SK-N-SH (cell line): ENCODE measurements at places on chromosomes 16 and 17. TPM values are rescaled to one million over a fixed set of nuclear protein-coding genes. Genes with fewer than 3 reads are reported as not detected.

- no peak for DNase-seq
These were observed 757 bp downstream of the FMNL1 start for GRCh38 chr17:45222289-45222995.

The SYCE1L gene
- polyA plus RNA-seq: 1.4 and 3.5 TPM in 2 replicates

- DNase-seq: peak; percentile 90
These were observed 219.3 kb upstream of the GSE1 start for GRCh38 chr16:85393674-85394451.

GRCh38 chr16:23826528-23827045, 9.2 kb upstream of the PRKCB start:
- no peak for DNase-seq

- peak; percentile 99 for DNase-seq
These were observed 457 bp downstream of the CHTF8 start for GRCh38 chr16:69131839-69132423.

The WFDC1 gene
- polyA plus RNA-seq: 0.03 and 0.23 TPM in 2 replicates

DNA sequence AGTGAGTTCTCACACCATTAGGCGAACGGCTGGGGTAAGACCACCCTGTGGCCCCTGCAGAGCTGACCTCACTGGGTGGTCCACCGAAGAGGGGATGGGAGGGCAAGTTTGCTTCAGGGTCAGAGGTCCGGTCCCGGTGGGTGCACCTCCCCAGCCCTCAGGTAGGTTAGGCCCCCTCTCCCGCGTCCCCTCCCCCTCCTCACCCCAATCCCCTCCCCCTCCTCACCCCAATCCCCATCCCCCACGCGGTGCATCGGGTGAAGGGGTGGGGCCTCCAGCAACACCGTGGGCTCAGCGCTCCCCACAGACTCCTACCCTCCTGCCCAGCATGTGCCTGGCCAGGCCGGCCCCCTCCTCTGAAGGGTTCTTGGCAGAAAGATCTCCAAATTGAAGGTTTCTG, 13.4 kb downstream of the MCRIP1 start:
- DNase-seq: no peak

The RAB26 gene
- 14.3 and 19.5 TPM in 2 replicates for polyA plus RNA-seq

GRCh38 chr17:57889892-57890856, 40.3 kb upstream of the MRPS23 start:
- peak; percentile 66 for DNase-seq

The MYH13 gene
- polyA plus RNA-seq: not detected in 2 replicates

The TVP23A gene
- 0.24 and 0.35 TPM in 2 replicates for polyA plus RNA-seq

DNA sequence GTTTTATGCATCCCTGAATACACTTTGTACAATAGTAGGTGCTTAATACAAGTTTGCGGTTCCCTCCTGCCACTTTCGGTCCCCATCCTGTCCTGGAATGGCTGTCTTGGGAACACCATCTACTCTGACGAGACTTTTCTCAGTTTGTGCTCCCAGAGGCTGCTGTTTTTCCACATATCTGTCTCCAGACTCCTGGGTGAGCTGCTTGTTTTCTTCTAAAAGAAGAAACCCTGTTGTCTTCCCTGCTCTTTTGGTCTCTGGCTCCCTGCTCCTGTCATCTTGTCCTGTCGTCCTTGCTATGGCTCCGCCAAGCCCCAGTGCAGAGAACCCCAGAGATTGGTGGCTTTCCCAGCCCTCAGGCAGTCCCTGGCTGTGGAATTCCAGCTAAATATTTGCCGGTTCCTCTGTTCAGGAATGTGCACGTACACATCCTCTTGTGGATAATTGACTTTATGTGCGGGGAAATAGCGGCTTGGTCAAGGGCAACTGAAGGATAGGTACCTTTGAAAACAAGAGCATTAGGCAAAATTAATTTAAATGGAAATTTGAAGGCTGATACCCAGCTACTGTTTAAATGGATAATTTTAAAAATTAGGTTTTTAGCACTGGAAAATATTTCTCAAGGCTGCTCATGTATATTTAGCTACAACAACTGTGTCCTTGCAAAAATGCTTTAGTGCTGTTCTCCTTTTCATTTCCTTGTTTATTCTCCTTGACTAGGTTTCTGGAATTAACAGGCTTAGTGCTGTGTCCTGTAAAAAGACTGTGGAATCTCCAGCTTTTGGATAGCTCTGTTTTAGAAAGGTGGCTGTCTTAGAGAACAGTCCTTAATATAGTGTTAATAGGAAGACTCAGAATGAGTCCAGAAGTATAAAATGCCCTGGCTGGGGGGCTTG, 50.2 kb upstream of the SLC12A3 start:
- DNase-seq: no peak

GRCh38 chr16:57316390-57317017, 32.0 kb upstream of the PLLP start:
- DNase-seq: no peak

The CDYL2 gene
- polyA plus RNA-seq: 0.03 and 0.05 TPM in 2 replicates

GRCh38 chr16:63749276-63749675, 1372.6 kb downstream of the CDH11 start:
- DNase-seq: no peak

The SOX15 gene
- 1.3 TPM in 2 replicates for polyA plus RNA-seq

- no peak for DNase-seq
These were observed 17.3 kb upstream of the WSCD1 start for GRCh38 chr17:6052926-6053325.

The CD68 gene
- polyA plus RNA-seq: 34.6 and 62.4 TPM in 2 replicates

The KRTAP9-4 gene
- polyA plus RNA-seq: not detected in 2 replicates

- no peak for DNase-seq
These were observed 70.0 kb upstream of the NKD1 start for GRCh38 chr16:50478075-50478772.

- DNase-seq: peak; percentile 81
These were observed 1.9 kb upstream of the PER1 start for GRCh38 chr17:8153957-8154607.

The MPRIP gene
- polyA plus RNA-seq: 64.4 and 69.8 TPM in 2 replicates

GRCh38 chr16:27678955-27679354, 129.0 kb downstream of the KATNIP start:
- DNase-seq: no peak

The TMEM238L gene
- polyA plus RNA-seq: not detected in 2 replicates

DNA sequence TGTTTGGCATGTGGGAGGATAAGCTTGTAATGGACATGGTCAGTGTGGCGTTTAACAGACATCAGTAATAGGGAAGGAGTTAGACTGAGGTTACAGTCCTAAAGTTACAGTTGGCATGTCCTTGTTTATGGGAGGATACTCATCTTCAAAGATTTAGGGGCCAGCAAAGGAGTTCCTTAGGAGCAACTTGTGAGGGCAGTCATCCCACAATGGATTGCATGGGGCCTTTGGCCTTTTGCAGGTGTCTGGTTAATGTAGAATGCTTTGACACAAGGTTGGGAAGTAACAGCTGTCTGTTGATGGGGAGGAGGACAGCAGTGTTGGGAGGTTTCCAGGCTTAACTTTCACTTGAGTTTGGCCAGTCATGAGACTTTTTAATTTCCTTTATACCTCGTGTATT, 2.2 kb downstream of the NUBP1 start:
- no peak for DNase-seq

GRCh38 chr16:13005721-13006247, 104.4 kb downstream of the SHISA9 start:
- DNase-seq: no peak

DNA sequence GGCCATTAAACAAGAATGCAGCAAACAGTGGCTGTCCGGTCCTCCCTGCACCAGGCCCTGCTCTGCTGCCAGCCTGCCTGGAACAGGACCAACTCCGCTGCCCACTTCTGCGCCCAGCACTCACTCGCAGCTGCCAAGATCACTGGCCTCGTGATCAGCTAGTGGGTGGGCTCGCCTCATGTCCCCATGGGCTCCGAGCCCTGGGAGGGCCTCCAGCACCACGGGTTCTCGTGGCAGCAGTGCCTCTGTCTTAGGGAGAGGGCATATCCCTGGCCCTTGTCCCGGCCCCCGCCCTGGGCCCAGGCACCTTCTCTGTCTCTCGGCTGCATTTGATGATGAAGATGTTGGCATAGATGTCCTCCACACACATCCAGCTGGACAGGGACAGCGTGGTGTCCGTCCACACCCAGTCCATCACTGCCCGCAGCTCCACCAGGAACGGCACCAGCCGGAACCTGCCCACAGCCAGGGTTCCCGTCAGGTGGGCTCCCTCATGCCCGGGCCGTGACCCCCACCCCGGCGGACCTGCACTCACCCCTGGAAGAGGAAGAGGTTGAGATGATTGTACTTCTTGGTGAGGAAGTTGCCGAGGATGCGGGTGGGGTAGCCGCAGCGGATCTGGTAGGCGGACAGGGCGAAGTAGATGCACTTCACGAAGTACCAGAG, 13.1 kb downstream of the CTU2 start:
- no peak for DNase-seq

The MMP28 gene
- polyA plus RNA-seq: 0.23 and 0.33 TPM in 2 replicates

DNA sequence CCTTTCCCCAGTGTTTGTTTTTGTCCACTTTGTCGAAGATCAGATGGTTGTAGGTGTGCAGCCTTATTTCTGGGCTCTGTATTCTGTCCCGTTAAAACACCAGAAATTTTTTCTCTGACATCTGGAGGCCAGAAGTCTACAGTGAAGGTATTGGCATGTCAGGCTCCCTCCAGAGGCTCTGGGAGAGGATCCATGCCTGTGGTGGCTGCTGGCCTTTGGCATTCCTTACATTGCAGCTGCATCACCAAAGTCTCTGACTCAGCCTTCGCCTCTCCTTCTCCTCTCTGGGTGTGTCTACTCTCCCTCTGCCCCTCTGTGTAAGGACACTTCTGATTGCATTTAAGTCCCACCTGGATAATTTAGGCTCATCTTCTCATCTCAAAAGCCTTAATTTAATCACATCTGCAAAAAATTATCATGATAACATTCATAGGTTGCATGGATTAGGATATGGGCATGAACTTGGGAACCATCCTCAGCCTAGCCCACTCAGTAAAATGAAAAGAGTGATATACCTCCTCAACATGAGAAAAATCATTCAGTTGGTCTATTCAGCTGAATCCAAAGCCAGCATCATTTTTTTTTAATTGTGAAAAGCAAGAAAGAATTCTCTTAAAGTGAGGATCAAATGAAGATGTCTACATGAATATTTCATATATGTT, 78.0 kb downstream of the MAP2K6 start:
- DNase-seq: peak; percentile 42

The GUCY2D gene
- polyA plus RNA-seq: not detected in 2 replicates

GRCh38 chr16:82535262-82535661, 91.5 kb upstream of the CDH13 start:
- no peak for DNase-seq

- DNase-seq: no peak
These were observed 68.7 kb downstream of the ARSG start for GRCh38 chr17:68359791-68360535.

The NT5M gene
- polyA plus RNA-seq: 3.3 and 3.9 TPM in 2 replicates

DNA sequence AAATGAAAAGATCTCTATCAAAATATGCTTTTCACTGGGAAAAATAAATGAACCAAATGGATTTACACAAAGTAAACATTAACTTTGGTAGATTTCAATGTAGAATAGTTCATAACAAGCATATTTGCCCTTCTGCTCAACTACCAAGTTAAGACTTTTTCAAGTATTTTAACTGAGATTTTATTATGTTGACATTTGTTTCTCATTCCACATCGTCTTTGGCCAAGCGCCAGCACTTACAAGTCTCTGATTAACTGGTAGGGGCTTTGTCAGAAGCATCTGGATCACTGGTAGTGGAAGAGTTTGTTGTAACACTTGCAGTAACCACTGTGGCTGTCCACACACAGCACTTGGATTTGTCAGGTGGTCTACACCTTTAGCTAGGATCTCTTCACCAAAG, 22.9 kb downstream of the SLFN12L start:
- no peak for DNase-seq

The TBC1D3C gene
- not detected in 2 replicates for polyA plus RNA-seq

DNA sequence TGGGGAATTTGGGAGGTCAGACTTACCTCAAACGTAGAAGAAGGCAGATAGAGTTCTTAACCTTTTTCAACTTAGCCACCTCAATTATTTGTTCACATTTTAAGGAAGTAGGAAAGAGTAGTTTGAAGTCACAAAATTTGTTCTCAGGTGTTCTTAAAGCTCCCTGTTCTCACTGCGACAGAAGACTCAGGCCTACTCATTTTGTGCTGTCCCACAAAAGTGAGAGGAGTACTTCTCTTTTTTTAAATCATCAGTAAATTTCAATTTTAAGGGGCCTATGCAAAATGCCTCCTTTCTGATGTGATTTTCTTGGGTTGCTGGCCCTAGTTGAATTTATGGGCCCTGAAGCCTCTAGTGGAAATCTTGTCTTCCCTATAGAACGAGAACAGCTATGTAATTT, 133.4 kb downstream of the MAP2K6 start:
- no peak for DNase-seq

GRCh38 chr16:81697616-81698309, 81.3 kb upstream of the PLCG2 start:
- no peak for DNase-seq

GRCh38 chr16:79042886-79043285, 557.7 kb downstream of the MAF start:
- DNase-seq: no peak

GRCh38 chr16:13453325-13453724, 466.6 kb upstream of the ERCC4 start:
- DNase-seq: no peak

DNA sequence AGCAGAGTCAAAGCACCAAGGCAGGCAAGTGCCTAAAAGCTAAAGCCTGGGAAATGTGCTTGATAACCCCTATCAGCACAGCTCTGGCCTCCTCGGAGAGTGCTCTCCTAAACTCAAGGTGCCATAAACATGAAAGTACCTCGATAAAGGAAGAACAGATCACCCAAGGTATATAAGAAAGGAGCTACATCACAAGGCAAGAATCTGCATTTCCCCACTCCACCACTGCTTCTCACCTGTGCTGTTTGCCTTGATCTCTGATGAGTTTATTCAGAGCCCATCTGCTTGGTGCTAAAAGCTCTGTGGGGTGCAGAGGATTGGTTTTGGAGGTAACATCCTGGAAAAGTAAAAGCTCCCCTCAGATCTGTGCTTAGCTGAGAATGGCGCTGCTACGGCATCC, 449.5 kb upstream of the CDH5 start:
- DNase-seq: no peak

- no peak for DNase-seq
These were observed 3.8 kb downstream of the ACSF2 start for GRCh38 chr17:50429793-50430192.

DNA sequence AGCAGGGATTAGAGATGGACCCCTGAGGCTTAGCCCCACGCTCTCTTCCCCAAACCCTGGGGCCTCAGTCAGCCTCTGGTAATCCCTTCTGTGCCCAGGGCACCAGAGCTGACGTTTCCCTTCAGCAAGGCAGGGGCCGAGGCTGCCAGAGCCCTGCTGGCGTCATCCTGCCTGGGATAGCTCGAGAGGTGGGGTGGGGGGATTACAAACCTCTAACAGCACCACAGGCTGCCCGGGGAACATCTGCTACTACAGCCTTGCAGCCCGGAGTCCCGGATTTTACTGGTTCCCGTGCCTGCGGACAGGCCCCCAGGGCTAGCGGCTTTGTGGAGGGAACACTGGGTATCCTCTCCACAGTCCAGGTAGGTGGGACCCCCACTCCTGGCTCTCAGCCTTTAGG, at the start of gene AANAT:
Gene AANAT (plus strand): TSS at position 238 of the 400 bp plus-strand sequence. CDS start 1,144 bp downstream, outside the sequence.
- DNase-seq: no peak

DNA sequence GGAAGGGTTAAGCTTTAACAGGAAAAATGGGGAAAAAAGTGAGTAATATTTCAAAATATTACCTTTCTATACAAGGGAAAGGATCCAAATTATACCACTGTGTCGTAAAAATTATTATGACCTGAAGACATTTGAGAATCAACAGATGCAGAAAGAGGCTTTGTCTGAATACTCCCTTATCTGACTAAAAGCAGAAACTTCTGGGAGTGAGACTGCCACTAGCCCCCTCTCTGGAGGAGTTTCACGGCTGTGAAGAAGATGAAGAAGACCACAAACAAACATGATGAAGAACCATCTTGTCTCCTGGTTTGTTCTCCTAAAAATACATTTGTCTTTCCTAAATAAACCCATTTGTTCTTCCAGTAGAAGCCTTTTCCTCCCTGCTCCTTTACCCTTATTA, 29.4 kb downstream of the CNTROB start:
- DNase-seq: no peak

The PPY gene
- polyA plus RNA-seq: not detected in 2 replicates
